ENCODE measurements at places on chromosomes 7 and 10. TPM values are rescaled to one million over a fixed set of nuclear protein-coding genes. Genes with fewer than 3 reads are reported as not detected.
A peak's percentile ranks its signal among the peaks of the same experiment; 100 is the strongest.

The NCF1 gene
- 1.2 TPM for polyA plus RNA-seq

The KCND2 gene
- polyA plus RNA-seq: 2.9 TPM

The ALOX5 gene
- polyA plus RNA-seq: 3.5 TPM

The CRTAC1 gene
- polyA plus RNA-seq: 24.7 TPM

DNA sequence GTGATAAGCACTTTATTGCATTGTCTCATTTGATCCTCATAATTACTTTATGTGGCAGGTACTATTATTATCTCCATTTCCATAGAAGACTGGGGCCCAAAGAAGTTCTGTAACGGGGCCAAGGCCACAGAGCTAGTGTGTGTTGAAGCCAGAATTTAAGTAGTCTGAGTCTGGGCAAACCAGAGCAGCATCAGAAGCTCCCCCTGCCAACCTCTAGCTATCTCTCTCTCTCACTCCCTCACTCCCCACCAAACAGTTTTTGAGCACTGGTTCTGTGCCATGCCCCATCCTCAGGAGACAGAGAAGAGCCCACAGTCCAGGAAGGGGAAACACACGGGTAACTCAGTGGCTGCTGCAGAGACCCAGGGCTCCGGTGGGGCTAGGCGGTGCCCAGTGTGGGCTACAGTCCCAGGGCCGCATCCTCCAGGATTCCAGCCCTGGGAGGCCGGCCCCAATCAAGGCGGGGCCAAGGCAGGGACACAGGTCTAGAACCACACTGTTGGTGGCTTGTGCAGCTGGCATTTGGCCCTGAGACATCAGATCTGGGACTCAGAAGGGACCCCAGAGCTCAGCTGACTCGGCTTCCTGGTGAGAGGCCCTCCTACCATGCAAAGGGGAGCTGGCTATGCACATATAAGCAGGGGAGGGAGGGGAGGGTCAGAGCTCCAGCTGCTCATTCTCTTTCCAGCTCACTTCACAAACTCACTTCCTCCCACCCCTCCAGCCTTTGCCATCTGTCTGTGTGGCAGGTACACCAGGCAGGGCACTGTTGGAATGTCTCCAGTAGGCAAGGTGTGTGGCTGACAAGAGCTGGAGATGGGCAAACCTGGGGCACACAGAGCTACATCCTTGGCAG is 34.4 kb downstream of the COL13A1 start:
- DNase-seq: peak; percentile 68

DNA sequence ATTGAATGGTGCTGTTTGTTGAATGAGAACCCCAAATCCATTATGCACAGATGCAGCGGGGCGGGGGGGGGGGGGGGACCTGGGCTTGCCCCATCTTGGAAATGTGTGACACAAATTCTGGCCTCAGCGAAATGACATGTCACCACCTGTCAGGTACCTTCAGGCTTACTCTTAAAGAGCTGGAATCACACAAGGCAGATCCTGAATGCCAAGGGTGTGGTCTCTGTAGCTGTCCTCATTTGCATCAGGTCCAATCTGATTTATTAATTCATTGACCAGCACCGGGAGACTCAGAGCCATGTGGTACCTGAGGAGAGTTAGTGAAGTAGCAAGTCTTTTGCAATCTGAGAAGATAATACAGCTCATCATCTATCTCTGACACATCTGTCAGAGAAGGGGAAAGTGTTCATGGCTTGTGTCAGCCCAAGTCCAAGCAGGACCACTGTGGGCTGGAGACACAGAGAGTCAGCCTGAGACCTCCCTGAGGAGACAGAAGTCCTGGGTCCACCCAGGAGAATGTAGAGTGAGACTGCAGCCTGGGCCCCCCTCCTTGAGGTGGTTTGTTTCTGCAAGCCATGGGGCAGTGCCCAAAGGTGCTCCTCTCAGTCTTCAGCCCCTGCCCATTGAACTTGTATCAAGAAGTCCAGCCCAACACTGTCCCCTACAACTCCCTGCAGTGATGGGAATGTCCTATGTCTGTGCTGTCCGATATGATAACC is 46.7 kb downstream of the ADCYAP1R1 start:
- no peak for DNase-seq

- DNase-seq: no peak
Measured at GRCh38 chr10:74329873-74330272, 178.9 kb downstream of the ADK start.

GRCh38 chr10:92699518-92700381 is 10.0 kb downstream of the HHEX start:
- DNase-seq: peak; percentile 38

DNA sequence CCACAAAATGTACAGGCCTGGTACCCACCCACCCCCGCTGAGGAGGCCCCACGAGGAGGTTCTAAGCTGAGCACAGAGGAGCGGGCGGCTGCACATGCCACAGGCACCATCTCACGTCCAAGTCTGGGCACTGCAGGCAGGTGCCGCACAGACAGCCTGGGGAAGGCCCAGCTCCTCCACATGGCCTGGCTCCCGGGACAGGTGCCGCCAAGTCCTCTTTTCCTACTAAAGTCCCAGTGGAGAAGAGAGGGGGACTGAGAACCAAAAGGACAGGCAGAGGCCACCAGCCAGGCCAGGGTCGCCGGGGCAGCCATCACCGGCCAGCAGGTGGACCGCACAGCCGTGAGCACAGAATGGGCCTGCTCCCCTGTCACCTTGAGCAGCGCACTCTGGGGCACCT is 91.1 kb downstream of the MAD1L1 start:
- DNase-seq: no peak

GRCh38 chr10:7152982-7153381 is 257.9 kb downstream of the SFMBT2 start:
- no peak for DNase-seq

GRCh38 chr10:101095550-101096213 is 33.9 kb downstream of the KAZALD1 start:
- DNase-seq: no peak

- DNase-seq: no peak
Measured at GRCh38 chr7:68073701-68074100, 1077.1 kb downstream of the TYW1 start.

- no peak for DNase-seq
Measured at GRCh38 chr10:22325272-22326144, 4.6 kb downstream of the BMI1 start.

DNA sequence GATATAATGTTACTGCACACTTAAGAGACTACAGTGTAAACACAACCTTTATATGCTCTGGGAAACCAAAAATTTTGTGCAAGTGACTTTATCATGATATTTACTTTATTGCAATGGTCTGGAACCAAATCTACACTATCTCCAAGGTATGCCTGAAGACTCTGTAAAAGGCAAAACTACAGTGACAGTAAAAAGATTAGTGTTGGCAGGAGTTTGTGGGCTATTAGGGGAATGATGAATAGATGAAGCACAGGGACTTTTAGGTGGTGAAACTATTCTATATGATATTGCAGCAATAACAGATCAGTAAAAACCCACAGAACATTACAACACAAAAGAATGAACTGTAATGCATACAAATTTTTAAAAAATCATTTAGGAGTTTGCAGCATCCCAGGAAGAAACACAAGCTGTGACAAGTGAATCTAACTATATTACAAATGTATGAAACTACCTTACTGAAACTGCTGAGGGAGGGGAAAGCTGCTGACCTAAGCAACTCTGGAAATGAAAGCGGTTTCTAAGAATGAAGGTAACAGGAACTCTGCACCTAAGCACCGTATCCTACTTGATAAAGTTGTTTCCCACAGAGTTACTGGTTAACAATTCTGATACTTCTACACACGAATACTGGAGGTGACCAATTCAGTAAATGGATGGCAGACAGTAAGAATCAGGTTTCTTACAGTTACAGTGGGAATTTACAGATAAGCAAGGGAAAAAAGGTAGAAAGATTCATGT is 82.6 kb downstream of the ATE1 start:
- DNase-seq: no peak
